NCI-H1930 (cell line): ENCODE measurements at places on chromosomes 1 and 21.

DNA sequence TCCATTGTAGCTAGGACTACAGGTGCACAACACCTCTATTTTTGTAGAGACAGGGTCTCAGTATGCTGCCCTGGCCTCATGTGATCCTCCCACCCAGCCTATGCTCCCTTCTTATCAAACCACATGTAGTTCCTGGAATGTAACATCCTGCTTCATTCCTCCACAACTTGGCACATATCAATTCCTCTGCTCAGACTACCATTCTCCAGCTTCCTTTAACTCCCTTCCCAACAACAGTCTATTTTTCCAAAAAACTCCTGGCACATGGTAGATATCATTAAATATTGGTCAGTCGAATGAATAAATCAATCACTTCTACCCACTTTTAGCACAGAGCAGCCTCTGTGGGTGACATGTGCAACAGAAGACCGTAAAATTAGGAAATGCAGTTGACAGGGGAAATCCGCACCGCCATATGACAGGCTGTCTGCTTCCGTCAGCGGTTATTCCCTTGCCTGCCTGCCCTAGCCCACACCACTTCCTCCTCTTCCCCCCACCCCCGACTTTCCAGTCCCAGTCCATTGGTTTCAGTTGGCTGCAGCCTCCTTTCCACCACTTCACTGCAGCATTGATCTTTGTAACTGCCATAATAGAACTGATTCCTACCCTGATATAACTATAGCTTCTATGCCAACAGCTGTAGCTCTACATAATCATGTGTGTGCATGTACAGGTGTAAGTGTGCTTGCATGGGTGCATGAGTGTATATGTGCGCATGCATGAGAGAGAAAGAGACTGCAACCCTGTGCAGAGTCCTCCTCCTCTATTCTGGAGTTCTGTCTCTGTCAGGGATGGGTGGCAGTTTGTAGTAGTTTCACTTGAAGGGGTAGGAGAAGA, 6.8 kb upstream of the AKR1A1 start:
- no peak for DNase-seq

DNA sequence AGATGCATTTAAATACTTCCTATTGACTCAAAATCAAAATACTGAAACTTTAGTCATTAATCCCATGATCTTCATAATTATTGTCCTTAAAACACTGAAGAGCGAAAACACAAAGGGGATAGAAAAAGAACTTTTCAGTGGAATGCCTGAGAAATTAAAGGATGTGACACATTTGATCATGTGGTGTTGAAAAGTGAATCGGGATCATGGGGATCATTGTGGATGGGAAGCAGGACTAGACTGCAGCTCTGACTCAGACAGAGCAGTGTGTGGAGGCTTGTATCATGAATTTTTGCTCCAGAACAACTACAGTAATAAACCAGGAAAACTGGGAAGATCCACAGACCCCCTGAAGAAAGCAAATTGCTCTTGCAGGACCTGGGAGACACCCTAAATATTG, 161.1 kb upstream of the CXADR start:
- DNase-seq, result no peak

GRCh38 chr1:154329551-154330131, 4.3 kb downstream of the ATP8B2 start:
- no peak for DNase-seq

GRCh38 chr21:16504766-16505165, 775.0 kb downstream of the USP25 start:
- no peak for DNase-seq

DNA sequence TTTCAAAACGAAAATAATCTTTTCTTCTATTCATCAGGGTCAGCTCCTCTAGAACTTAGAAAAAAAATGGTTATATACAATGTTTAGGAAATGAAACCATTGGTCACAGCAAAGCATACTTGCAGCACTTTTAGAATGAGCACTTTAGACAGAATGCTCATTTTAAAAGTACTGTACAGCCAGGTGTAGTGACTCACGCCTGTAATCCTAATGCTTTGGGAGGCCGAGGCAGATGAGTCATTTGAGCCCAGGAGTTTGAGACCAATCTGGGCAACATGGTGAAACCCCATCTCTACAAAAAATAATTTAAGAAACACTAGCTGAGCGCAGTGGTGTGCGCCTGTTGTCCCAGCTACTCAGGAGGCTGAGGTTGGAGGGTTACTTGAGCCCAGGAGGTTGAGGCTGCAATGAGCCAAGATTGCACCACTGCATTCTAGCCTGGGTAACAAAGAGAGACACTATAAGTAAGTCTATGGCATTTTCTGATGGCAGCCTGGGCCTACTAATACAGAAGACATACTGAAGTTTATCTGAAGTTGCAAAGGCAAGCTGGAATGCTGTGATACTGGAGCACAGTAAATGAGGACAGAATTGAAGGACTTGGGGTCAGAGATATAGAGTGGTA, 48.9 kb upstream of the ZNF326 start:
- no peak for DNase-seq
